ENCODE measurements at places on chromosomes 7 and 10. TPM values are rescaled to one million over a fixed set of nuclear protein-coding genes. Genes with fewer than 3 reads are reported as not detected.

DNA sequence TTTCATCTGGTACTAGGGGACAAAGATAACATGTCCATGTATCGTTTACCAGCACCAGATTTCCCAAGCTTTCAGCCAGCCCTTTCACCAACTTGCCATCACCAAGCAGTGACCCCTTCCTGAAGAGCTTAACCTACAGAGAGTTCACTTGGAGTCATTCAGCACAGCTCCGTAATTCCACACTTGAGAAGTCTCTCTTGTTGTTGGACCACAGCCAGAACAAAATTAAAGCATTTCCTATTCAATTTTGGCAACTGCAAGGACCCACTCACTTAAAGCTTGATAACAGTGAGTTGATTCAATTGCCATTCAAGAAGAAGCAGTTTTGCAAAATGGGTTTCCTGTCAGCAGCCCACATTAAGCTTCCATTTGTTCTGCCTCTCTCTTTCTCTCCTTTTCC, 88.5 kb upstream of the LRRTM3 start:
- peaks cover 2% of the 10 kb centered on the region for H3K27me3 ChIP-seq
- H3K36me3 ChIP-seq = no peaks in the 10 kb centered on the region
- no peak overlapping the region for H3K4me3 ChIP-seq

- H3K27me3 ChIP-seq = peaks cover 18% of the 10 kb centered on the region
- no peak overlapping the region for H3K27ac ChIP-seq
- DNase-seq = no peak
- no peaks in the 10 kb centered on the region for H3K4me1 ChIP-seq
- no peak overlapping the region for H3K4me3 ChIP-seq
These were observed 7.1 kb downstream of the MRC1 start for GRCh38 chr10:17816199-17816598.

DNA sequence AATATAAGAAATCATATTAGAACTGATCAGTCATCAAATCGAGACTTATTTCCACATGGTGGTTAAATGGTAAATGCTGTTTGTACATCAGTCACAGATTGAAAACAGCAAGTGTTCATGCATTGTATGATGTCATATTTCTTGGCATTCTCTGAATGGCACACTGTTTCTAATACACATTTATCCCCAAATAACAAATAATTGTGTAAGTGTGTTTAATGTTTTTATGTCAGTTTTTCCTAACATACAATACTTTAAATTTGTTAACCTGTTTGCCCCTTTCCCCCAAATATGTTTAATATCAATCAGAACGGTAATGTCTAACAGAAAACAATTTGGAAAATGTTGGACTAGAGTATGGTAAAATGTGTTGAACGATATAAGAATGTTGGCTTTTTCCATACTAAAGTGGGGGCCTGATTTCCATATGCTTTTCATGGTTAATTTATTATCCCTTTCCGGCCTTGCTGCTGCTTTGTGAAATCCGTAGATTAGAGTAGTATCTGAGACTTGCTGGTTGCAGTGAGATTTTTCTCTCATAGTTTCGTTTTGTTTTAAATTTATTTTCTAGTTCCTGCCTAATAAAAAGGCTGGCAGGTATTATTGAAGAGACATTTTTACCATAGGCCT, 23.7 kb downstream of the RAB18 start:
- H3K4me1 ChIP-seq = peaks cover 68% of the 10 kb centered on the region
- no peak for DNase-seq
- no peak overlapping the region for H3K4me3 ChIP-seq
- H3K27ac ChIP-seq = no peak overlapping the region
- H3K27me3 ChIP-seq = no peaks in the 10 kb centered on the region

- H3K4me1 ChIP-seq = peaks cover 17% of the 10 kb centered on the region
- no peak overlapping the region for H3K27ac ChIP-seq
- no peaks in the 10 kb centered on the region for H3K36me3 ChIP-seq
- H3K27me3 ChIP-seq = peaks cover 1% of the 10 kb centered on the region
- no peak for DNase-seq
These were observed 139.4 kb upstream of the AGR3 start for GRCh38 chr7:17021205-17021604.

GRCh38 chr10:70742537-70743429, 42.4 kb downstream of the TBATA start:
- peaks cover 2% of the 10 kb centered on the region for H3K4me1 ChIP-seq
- no peaks in the 10 kb centered on the region for H3K36me3 ChIP-seq
- no peak for DNase-seq

Gene SDHAF3
- total RNA-seq = 24.5 TPM

DNA sequence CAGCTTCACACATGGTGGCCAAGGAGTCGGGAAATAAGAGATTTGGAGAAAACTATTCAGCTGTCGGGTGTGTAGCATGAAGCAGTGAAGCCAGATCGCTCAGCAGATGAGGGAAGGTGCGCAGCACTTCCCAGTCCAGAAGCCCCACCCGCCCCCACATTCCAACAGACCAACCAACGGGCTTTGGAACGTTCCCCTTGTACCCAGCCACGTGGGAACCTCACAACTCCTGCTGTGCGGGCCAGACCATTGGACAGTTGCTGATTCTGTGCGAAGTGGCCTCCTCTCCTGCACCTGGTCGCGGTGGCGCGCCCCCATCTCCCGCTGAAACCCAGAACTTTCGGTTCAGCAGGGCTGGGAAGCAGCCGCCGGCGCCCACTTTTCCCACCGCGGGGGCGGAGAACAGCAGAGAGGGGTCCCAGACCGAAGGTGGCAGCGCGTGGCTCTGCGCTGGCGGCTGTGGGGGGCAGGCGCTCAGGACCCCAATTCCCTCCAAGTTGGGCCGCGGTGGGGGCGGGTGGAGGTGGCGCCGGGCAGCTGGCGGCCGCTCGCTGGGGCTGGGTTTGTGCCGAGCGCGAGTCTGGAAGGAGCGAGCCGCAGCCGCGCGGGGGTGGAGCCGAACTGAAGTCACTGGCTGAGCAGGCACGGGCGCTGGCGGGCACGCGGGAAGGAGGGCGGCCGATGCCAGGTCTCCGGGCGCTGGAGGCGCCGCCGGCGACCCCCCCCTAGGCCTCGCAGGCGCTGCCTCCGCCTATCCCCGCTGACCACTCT, 1301.5 kb upstream of the SORCS1 start:
- H3K4me3 ChIP-seq = no peak overlapping the region
- H3K27ac ChIP-seq = no peak overlapping the region
- DNase-seq = no peak
- no peaks in the 10 kb centered on the region for H3K4me1 ChIP-seq

Gene C10orf95
- total RNA-seq = 0.19 TPM

Gene AKR1C3
- total RNA-seq = 0.70 TPM

GRCh38 chr10:22850541-22850940, 77.3 kb upstream of the ARMC3 start:
- H3K36me3 ChIP-seq = no peaks in the 10 kb centered on the region
- H3K4me1 ChIP-seq = peaks cover 9% of the 10 kb centered on the region
- no peaks in the 10 kb centered on the region for H3K27me3 ChIP-seq

Gene FAM241B
- 10.9 TPM for total RNA-seq

DNA sequence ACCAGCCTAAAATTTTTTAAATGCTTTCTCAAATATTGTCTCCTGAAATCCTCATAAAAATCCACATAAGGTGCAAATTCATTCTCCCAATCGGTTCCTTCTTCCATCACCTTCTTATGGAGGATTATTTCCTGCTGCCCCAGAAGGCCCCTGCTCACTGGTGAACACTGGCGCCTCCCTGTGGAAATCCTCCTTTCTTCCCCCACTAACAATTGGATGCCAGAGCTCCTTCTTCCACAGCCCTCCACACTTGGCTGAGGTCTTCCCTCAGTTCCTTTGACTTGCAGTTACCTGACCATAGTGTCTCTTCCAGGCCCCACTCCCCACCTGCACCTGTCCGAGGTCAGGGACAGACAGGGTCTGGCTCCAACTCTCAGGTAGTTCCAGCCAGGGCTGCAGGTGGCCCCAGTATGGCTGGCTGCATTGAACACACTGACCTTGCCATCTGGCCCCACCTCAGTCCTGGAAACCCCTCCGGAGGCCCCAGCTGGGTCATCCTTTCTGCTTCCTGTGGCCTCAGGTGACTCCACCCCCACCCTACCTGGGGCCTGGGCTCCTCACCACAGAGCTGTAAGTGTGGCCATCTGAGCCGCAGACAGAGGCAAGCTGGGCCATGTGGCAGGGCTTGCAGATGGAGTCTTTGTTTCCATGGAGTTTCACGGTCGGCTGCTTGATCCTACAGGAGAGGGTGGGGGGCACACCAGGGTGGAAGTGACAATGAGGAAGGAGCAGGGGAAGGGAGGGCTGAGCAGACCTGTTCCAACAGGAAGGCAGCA, 18.4 kb downstream of the SPOCK2 start:
- no peak for DNase-seq
- peak overlapping the region; percentile 66 for H3K27ac ChIP-seq
- H3K4me1 ChIP-seq = peaks cover 26% of the 10 kb centered on the region
- H3K36me3 ChIP-seq = peaks cover 60% of the 10 kb centered on the region
- H3K4me3 ChIP-seq = no peak overlapping the region

Gene EPHB6
- 9.5 TPM for total RNA-seq
